NCI-H2081 (cell line): ENCODE measurements at places on chromosomes 3 and 15.

- no peak for DNase-seq
Measured at GRCh38 chr3:104549099-104549714, 817.5 kb upstream of the ALCAM start.

GRCh38 chr3:172877011-172877410 lies 126.5 kb downstream of the ECT2 start:
- DNase-seq, result no peak

- peak; percentile 75 for DNase-seq
Measured at GRCh38 chr15:35911052-35911777, 365.2 kb upstream of the DPH6 start.

GRCh38 chr3:16301507-16301906 lies 36.5 kb downstream of the OXNAD1 start:
- DNase-seq, result no peak

- DNase-seq, result no peak
Measured at GRCh38 chr3:101391413-101391950, 71.1 kb upstream of the IMPG2 start.

GRCh38 chr3:37688756-37689155 lies 172.9 kb upstream of the CTDSPL start:
- no peak for DNase-seq

DNA sequence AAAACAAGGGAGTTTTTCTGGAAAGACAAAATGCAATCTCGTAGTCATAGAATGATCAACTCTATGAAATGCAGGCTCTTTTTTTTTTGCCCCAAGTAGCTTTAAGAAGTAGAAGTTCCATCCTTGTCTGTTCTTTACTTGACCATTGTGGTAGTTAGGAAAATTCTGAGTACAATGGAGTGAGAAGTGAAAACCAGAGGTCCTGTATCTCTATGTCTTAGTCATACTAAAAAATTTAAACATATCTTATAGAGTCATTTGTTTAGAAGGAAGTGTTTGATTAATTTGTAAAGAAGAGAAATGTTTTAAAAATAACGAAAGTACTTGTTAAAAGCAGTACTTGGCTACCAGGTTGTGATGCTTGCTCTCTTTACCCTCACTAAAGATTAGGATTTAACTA lies 52.4 kb downstream of the PRKCI start:
- DNase-seq, result no peak

DNA sequence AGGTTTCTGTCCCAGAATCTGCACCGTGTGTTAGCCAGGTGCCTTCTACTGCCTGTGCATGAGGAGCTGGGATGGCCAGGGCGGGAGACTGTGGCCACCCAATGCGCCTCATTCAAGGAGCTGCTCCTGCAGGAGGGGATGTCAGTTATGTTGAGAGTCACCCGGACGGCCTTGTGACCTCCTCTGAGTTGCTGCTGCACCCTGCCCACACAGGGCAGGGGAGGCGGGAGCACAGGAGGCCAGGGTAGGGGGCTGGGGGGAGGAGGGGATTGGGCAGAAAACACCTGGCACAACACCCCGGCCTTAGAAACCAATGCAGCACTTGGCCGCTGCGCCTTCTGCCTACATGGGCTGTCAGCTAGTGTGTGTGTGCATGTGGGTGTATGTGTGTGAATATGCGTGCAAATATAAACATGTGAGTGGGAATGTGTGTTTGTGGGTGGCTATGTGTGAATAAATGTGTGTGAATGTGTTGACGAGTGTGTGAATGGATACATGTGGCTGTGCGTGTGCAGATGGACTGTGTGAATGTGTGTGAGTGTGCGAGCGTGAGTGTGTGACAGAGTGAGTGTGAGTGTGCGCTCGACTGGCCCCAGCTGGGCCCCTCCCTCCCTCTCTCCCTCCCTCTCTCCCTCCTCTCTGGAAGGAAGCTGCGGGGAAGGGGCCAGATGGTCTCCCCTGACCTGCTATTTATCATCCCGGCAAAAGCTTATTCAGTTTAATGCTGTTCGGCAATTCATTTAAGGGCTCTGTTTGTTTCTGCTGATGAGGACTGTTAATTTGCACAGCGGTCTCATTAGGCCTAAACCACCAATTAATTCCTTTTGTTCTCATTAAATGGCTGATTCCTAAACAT lies 106.9 kb downstream of the TLE3 start:
- DNase-seq, result no peak
